T-helper 1 cell (primary cell): ENCODE measurements at places on chromosomes 2 and 18.

GRCh38 chr18:24016643-24017042 lies 2.1 kb downstream of the TTC39C start:
- DNase-seq, result no peak

DNA sequence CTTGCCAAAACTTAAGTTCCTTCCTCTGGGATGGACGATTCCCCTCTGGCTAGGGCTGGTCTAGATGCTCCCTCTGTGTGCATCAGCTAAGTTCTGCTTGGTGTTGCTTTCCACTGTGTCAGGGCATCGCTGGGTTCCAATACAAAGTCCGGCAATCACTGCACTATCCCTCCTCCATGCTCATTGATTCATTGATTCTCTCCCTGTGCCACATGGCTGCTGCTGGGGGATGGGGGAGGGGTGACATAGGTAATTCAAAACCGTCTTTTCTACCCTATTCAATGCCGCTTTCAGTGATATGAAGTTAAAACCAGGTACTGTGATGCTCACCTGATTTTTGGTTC lies 22.8 kb downstream of the IL1RN start:
- no peak for DNase-seq

DNA sequence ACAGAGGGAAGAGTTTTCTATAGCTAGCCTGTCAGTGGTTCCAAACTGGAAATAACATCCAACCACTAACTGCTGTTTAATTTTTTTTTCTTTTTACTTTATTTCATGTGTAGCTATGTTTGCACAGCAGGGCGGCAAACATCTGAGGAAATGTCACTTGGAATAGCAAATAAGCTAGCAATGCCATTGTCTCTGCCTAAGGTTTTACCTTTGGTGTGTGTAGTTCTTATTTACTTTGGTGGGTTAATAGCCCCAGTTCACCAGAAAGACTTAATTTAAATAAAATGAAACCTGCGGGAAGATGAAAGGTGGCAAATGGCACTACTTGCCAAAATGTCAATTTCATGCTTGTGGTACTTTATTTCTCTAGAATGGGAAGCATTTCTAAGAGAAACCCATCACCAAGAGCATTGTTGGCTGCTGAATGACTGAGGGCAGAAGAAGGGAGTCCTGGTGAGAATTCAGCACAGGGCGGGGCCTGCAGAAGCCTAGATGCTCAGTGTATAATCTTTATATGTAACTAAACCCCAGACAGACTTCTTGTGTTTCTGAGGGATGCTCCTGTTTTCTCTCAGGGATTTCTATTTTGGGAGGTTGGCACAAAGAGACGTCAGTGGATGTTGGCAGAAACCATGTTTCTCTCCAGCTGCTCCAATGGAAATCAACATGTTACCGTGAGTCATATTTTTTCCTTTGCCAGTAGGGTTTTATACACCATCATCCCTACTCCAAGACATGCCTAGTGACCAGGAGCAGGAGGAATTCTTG lies 300.4 kb upstream of the NT5C1B start:
- DNase-seq, result no peak

DNA sequence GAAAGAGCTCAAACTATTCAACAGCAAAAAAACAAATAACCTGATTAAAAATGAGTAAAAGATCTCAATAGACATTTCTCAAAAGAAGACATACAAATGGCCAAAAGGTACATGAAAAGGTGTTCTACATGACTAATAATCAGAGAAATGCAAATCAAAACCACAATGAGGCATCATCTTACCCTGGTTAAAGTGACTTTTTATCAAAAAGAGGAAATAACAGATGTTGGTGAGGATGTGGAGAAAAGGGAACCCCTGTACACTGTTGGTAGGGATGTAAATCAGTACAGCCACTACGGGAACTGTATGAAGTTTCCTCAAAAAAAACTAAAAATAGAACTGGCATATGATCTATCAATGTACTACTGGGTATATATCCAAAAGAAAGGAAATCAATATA lies 39.8 kb upstream of the TMEM163 start:
- no peak for DNase-seq

DNA sequence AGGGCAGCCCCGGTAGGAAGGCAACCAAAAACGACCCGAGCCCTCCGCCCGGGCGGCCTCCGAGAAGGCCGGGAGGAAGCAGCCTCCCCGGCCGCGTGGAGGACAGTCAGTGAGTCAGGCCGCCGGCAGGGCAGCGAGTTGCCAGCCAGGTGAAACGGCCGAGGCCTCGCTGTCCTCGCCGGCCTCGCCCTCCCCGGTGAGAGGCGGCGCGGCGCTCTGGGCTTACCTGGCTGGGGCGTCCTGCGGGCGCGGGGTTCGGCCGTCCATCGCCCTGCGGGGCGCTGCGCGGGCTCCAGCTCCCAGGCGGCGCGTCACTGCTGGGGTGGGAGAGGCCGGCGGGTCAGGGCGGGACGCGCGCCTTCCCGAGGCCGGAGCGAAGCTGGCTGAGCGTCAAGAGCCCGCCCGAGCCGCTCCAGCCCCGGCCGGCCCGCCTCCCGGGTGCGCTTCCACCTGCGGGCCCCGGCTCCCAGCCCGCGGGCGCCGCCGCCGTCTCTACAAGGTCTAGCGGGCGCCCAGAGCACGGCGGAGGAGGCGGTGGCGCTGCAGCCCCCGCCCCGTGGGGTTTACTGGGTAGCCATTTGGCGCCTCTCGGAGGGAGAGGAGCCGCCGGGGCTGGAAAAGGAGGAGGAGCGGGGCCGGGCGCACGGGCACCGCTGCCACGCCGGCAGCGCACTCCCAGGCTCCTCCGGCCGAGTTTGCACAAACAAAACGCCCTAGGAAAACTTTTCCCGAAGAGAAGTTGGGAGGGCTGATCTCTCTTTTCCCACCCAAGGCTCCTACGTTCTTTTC lies 499 bp downstream of the COBLL1 start:
- DNase-seq, result no peak

- DNase-seq, result no peak
Observed at GRCh38 chr2:53633441-53633840, 134.2 kb upstream of the CHAC2 start.

DNA sequence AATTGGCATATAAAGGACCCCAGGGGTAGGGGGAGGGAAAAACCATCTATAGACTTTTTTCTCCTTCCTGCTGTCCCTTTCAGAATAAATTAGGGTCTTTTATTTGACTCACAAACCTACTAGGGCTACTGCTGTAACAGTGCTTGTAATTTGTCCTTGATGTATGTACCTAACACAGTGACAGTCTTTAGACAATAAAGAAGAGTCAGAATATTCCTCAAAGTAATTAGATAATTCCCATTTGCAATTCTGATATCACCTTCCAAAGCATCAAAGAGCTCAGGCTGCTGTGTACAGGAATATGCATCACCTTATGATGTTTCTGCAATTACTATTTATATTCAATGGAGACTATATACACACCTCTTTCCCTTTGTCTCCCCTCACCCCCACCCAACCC lies 161.7 kb downstream of the MREG start:
- DNase-seq, result no peak

GRCh38 chr18:23189768-23190661 lies 54.7 kb downstream of the CABLES1 start:
- no peak for DNase-seq

DNA sequence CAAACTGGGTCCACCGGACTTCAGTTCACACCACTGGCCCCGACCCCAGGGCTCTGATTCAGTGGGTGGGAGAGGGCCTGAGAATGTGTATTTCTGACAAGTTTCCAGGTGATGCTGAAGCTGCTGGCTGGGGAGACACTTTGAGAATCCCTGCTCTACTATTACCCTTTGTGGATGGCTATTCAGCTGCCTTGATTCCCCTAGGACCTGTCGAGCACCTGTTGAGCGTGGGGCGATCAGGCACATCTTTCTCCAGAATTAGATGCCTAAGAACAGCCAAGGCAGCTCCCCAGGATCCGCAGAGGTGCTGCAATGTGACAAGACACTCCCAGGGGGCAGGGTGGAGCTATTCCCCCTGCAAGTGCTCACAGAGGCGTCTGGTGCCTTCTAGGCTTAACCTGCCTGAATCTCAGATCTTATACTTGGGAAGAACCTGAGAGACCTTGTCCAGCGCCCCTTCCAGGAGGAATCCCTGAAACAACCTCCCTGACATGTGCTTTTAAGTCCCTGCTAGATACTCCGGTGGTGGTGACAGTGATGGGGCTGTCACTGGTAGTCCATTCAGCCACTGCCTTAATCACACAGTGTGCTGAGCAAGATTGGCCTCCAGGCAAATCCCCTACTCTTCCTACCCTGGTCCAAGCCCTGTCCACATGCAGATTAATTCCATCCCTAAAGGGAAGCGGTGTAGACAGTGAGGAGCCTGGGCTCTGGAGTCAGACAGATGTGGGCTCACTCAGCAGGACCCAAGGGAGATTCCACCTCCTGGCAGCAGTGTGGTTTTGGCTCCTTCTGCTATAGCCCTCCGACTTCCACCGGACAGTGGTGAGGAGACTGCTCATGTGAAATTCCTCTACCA lies 43.4 kb upstream of the OTOF start:
- DNase-seq, result no peak

- DNase-seq, result no peak
Observed at GRCh38 chr2:226995625-226996041, 159.8 kb downstream of the RHBDD1 start.

DNA sequence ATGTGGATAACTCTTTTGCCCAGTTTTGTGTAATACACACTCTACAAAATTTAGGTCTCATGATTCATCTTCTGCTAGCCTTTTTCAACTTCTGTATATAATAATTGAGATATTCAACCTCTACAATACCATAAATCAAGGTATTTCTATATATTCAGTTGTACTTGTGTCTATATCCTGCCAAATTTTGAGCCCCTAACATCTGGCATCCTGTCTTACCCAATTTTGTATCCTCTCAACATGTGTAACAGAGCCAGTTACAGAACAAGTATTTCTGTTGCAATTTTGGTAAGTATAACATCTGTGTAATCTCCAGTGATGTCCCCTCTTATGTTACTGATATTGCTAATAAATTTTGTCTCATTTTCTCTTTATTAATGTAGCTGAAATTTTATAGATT lies 145.8 kb downstream of the TRIB2 start:
- no peak for DNase-seq

DNA sequence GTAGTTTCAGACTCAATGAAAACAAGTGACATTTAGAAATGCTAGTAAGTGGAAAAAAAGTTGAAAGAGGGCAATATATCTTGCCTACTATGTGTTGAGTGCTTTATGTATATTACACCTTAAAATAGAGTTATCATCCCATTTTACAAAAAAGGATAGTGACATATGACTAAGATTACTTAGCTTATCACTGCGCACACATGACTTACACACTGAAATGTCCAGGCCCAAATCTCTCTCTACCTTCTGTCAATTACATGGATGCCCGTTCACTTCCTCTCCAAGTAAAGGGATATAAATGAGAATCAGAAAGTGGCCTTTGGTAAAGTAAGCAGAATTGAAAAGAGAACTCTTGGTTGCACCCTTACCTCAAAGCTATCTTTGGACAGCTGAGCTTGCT lies 3.6 kb upstream of the PARD3B start:
- no peak for DNase-seq

- DNase-seq, result no peak
Observed at GRCh38 chr2:212548455-212548819, 9.8 kb upstream of the ERBB4 start.

GRCh38 chr2:11534071-11534745 lies 363 bp downstream of the GREB1 start:
- no peak for DNase-seq

GRCh38 chr2:86445436-86445835 lies 4.3 kb downstream of the KDM3A start:
- DNase-seq, result no peak

DNA sequence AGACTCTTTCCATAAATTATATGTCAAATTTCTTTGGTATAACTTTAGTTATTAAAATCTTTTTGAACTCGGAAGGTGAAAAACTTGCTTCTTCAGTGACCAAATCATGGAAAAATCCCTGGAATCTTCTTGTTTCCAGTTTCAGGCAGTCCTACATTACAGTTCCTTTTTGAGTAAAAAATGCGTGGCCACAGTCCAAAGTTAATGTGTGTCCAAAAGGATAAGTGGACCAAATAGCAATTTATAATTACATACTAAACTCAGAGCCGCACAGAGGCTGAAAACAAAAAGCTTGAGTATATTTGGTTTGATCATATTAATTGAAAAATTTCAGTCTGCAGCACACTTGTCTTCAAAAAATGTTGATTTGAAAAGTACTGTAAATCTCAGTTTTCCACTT lies 28.4 kb upstream of the DYNC2LI1 start:
- DNase-seq, result no peak

- peak; percentile 7 for DNase-seq
Observed at GRCh38 chr2:74379851-74380789, at the start of gene DCTN1. DCTN1 (minus strand) TSS chr2:74380311; CDS start chr2:74380037, 274 bp downstream.

GRCh38 chr2:41913311-41913710 lies 134.5 kb upstream of the PKDCC start:
- no peak for DNase-seq

DNA sequence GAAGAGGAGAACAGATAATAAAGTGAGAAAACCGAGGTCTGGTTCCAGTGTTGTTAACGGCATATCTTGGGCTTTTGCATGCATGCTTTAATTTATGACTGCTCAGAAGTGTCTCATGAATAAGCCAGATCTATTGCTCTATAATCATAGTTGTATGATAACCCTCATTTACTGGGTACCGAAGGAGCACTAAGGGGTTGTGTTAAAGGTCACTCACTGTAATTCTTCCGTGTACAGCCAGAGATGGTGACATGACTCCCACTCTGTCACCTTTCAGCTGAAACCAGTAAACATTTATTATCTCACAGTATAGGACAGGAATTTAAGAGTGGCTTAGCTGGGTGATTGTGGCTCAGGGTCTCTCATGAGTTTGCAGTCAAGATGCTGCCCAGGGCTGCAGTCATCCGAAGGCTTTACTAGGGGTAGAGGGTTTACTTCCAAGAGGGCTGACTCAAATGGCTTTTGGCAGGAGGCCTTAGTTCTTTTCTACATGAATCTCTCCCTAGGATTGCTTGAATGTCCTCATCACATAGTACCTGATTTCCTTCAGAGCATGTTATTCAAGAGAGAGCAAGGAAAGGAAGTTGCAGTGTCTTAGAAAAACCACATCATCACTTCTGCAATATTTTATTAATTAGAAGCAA lies 107.0 kb downstream of the NAB1 start:
- DNase-seq, result no peak

GRCh38 chr2:135510577-135510976 lies 20.4 kb downstream of the ZRANB3 start:
- DNase-seq, result no peak

- no peak for DNase-seq
Observed at GRCh38 chr18:39886136-39886535, 2068.9 kb upstream of the PIK3C3 start.

DNA sequence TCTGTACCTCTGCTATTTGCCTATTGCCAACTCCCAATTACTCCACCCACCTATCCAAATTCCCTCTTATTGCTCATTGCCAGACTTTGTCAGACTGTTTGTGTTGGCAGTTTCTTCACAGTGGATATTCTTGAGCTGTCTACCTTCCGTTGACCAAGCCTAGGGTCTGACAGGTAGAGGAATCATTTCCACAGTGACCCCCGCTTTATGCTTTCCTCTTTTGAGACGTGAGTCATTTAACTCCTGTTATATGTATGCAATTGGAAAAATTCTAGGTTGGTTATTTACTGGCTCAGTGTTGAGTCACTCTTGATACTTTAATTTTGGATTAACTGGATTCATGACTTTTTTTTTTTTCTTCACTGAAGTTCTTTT lies 187.7 kb downstream of the IRS1 start:
- no peak for DNase-seq
